ENCODE measurements at places on chromosomes 3 and 15.
A peak's percentile ranks its signal among the peaks of the same experiment; 100 is the strongest.

DNA sequence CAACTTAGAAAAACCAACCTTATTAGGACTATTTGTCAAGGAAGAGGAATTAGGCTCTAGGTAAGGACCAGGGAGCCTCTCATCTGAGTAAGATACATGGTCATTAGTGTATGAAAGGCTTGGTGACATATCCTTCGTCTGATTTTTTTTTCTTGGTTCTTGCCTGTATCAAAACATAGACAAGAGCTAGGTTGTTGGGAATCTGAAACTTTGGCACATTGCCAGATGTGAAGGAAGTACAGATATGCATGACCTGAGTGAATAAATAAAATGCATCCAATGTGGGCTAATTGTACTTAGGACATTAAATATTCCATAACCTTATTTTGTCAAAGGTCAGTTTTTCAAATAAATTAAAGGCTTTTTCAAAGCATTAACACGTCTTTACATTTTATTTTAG lies 151.8 kb downstream of the SYNPR start:
- no peak for DNase-seq

DNA sequence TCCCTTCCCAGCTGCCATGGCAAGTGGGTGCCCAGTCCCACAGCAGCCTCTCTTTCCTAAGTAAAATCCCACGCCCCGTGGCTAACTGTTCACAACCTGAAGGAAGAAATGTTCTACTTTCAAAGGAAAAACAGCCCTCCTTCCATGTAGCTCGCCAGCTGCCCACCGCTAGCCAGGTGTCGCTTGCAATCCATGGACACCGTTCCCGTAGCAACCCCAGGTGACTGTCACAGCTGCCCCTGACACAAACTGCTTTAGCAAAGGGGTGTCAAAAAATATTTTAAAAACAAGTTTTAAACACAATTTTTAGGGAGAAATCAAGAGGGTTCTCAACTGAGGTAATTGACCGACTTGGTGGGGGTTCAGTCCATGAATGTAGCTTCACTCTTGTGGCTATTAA lies 21.0 kb upstream of the CGNL1 start:
- no peak for DNase-seq

GRCh38 chr15:40769274-40770146 lies at the start of gene C15orf62:
TSS of gene C15orf62 (plus strand) at chr15:40769980. CDS start at chr15:40770496, 516 bp downstream.
- no peak for DNase-seq

DNA sequence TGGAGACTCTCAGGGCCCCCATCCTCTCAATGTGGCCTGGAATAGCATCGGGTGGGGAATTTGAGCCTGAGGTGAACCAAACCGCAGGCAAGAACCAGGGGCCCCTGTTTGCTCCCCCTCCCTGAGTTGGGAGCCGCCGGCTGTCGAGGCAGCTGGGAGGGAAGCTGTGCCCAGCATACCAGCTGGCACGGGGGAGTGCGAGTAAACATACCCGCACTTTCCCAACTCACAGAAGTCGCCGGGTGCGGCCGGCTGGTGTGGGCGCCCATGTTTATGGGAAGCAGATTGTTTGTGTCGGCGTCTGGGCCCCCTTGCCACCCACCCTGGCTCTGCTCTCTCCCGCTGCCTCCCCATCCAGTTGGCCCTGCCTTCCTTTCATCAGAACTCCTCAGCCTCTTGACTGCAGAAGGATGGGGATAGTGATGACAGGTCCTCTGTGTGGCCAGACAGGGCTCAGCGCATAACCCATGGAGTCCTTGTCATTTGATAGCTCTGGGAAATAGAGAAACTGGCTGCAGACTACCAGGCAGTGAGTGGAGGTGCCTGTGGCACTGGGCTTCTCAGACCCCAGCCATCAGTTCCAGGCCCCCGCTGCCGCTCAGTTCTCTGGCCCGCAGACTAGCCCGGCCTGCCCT lies 60.4 kb downstream of the CACNA2D2 start:
- DNase-seq, result no peak

GRCh38 chr15:45587863-45588170 lies 638 bp downstream of the BLOC1S6 start:
- DNase-seq, result no peak

GRCh38 chr3:161640181-161640580 lies 143.6 kb downstream of the OTOL1 start:
- peak; percentile 1 for DNase-seq

DNA sequence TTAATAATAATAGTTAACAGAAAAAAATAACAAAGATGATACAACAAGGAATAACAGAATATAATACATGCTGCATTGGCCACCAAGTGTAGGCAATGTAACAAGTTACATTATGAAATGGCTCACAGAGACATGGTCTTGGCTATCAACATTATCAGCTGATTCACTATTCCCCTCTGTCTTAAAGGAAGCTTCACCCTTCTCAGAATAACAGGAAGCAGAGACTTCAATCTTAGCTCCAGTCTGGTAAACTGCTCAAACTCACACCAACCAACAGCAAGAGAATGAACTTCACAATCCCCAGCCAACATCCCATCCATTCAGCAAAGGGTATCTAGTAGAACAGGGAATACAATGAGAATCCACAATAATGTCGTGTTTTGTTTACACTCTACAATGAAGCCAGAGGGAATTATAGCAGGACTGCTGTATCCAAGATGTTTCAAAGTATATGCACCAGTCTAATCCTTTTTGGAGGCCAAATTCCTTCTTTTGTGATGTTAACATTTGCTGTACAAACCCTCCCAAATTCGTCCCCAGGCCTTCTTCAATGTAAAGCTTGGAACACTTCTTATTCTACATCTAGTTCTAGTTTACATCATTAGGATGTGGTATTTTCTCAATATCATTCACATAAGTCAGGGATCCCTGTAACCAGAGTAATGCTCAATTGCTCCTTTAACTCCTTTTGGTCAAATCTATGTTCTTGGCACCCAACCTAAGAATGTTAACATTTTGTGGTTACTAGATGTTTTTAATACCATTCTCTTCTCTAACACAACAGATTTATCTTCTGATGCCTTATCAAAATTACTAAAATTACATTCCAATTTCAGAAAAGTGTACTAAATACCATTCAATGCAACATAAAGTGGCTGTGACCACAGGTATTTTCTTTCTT lies 52.4 kb upstream of the CMSS1 start:
- DNase-seq, result peak; percentile 93

GRCh38 chr3:17231537-17232261 lies 346.9 kb downstream of the PLCL2 start:
- DNase-seq, result no peak

DNA sequence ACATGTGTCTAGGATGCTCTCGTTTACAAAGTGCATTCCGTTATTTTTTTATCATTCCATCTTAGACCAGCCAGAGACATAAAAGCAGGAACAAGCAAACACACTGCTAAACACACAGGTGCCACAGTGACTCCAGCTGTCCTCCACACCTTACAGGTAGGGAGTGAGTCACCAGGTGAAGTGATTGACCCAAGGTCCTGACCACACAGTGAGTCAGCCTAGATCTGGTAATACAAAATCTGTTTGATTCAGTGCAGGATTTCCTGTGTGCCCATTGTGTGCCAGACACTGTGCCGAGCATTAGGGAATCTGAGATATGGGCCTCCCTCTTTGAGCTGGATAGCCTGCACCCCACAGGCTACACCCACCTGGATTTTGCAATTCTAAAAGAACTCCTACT lies 16.7 kb upstream of the BFSP2 start:
- no peak for DNase-seq

DNA sequence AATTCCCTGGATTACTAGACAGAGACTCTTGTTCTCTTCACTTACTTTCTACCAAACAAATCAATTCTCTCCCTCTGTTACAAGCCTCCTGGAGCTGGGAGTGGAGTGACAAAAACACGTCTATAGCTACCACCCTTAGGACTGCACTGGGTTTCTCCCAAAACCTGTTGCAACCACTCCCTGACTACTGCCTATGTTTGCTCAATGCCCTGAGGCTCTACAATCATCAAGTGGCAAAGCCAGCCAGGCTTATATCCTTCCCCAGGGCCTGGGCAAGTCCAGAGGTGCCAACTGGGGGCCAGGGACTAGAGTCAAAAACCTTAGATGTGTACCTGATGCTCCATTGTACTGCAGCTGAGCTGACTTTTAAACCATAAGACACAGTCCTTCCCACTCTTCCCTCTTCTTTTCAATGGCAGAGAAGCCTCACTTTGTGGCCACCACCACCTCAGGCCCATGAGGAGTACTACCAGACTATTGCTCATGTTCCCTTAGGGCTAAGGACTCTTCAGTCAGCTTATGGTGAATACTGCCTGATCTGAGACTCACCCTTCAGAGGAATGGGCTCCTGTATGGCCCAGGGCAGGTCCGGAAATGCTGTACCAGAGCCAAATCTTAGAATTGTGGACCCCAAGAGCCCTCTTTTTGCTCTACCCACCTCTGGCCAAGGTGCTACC lies 125.4 kb upstream of the PLCL2 start:
- no peak for DNase-seq

GRCh38 chr3:88984832-88985231 lies 122.6 kb upstream of the EPHA3 start:
- no peak for DNase-seq

- DNase-seq, result no peak
These were observed 78.3 kb downstream of the CBLB start for GRCh38 chr3:105790534-105790933.

DNA sequence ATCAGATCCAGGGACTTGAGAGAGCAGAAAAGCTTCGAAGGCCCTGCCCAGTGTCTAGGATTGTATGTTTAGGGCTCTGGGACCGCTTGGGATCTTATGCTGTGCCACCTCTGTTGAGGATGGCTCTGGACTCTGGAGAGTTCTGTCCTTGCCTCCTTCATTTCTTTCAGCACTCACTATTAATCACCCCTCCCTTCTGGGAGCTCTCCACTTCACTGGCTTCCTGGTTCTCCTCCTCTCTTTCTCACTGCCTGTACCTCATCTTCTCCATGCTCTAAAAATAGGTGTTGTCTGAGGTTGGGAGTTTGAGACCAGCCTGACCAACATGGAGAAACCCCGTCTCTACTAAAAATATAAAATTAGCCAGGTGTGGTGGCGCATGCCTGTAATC lies 17.3 kb downstream of the MAPKBP1 start:
- DNase-seq, result no peak

DNA sequence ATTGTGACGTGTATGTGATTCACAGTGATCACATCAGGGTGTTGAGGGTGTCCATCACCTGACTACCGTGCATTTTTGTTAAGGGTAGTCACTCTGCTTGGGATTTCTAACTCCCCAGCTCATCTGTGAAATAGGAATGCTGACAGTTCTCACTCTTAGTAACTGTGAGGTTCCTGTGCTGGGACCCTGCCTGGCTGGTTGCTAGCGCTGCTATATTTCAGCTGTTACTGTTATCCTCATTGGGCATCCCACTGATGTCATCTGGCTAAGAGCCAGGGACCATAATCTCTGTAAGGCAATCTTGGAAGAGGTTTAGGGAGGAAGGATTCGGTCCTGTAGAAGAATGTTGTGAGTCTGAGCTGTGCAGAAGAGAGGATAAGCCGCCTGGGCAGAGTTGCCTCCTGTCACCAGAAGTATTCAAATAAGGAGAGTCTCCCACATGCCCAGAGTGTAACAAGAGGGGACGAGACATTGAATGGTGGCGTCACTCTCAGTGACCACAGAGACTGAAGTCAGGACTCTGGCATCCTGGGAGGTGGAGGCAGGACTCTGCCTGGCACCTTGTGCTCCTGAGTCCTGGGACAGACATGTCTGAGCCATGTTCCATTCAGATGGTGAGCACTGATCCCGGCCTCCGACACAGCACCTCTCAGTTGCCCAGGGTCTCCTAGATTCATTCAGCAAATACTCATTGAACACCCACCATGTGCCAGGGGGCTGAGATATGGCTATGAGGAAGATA lies 52.2 kb downstream of the FBLN2 start:
- DNase-seq, result peak; percentile 67

GRCh38 chr3:183212096-183212495 lies 41.0 kb upstream of the B3GNT5 start:
- no peak for DNase-seq

DNA sequence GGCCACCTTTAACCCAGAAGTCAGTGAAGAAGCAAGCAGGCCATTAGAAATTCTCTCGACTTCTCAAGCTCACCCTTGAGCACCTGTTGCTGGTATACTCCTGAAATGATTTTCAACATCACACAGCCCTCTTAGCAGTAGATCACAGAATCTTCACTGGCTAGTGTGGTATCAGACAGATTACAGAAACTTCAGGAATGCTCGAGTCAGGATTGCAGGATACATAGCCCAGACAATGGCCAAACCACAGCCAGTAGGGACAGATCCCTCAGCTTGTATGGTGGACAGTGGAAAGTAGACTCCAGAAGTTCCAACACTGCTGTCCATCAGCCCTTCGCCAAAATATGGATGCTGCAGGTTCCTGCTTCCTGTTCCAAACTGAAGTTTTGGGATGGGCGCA lies 4.5 kb upstream of the KLHL40 start:
- no peak for DNase-seq

GRCh38 chr3:37221407-37221806 lies 47.0 kb upstream of the LRRFIP2 start:
- peak; percentile 80 for DNase-seq

DNA sequence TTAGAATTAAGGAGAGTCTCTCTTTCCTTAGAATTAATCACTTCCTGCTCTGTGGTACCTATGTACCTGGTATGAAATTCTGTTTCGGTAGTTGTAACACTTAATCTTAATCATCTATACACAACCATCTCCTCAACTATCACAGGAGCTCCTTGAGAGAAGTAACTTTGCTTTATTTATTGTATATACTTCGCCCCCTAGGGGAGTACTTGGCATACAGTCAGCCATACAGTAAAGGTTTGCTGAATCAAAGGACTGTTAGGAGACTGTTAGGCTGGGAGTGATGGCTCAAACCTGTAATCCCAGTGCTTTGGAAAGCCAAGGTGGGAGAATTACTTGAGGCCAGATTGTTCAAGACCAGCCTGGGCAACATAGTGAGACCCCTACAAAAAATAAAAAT lies 44.7 kb downstream of the RORA start:
- DNase-seq, result no peak

- DNase-seq, result no peak
These were observed 35.4 kb downstream of the GRAMD1C start for GRCh38 chr3:113873814-113874526.

GRCh38 chr3:155352900-155353490 lies 59.5 kb upstream of the STRIT1 start:
- peak; percentile 25 for DNase-seq

- DNase-seq, result no peak
These were observed 36.1 kb downstream of the FMN1 start for GRCh38 chr15:33158366-33158765.

DNA sequence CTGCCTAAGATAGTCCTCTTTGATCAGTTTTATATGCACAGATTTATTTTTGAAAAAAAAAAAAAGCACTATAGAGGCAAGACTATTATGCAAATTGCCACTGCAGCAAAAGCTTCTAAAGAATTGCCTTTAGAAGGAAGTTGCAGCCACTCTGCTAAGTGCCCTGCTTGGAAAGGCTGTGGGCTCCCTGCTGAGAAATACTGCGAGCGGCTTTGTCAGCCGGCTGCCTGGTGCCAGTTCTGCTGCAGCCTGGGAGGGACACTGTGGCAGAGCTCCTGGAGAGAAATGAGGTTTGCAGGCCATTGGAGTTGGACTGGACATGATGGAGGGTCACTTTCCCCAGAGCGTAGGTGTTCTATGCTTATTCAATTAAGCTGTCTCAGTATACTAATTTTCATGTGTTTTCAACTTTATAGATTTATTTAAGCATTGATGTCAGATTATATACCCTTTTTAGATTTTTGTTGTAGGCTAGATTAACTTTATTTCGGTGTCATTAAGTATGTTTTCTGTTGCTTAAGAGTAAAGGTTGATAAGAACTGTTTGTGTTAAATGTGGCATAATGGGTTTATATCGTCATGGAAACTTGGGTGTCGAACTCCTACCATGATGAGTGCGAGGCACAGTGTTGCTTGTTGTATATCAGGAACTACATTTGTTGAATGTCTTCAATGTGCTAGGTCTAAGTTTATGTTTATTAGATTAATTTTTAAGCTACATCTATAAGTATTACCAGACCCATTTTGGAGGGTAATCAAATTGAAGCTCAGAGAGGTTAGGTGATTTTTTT lies 6.6 kb downstream of the MAP2K5 start:
- DNase-seq, result no peak

Data from fibroblast of skin of abdomen (primary cell).